ENCODE measurements at places on chromosomes 3 and 15. TPM values are rescaled to one million over a fixed set of nuclear protein-coding genes. Genes with fewer than 3 reads are reported as not detected.

Gene OGG1
- 29.2 TPM for total RNA-seq

Gene RTP4
- total RNA-seq, result 1.0 TPM

Gene EDC3
- 16.2 TPM for total RNA-seq

Gene SPINT1
- under 0.01 TPM for total RNA-seq

Gene TTC23
- 21.9 TPM for total RNA-seq

Gene ZCWPW2
- 2.1 TPM for total RNA-seq

Gene EAF1
- 7.3 TPM for total RNA-seq

Gene DUOXA1
- total RNA-seq, result not detected

Gene B3GNT5
- total RNA-seq, result 4.2 TPM

Gene BLM
- 2.1 TPM for total RNA-seq

Gene GNAT1
- total RNA-seq, result not detected

Gene MAP1A
- 19.3 TPM for total RNA-seq

Gene H1-8
- not detected for total RNA-seq

Gene PPARG
- 30.3 TPM for total RNA-seq

Gene IFT80
- 19.8 TPM for total RNA-seq

Gene AADACL2
- not detected for total RNA-seq

Gene RETNLB
- not detected for total RNA-seq

Gene GOLGA6L6
- total RNA-seq, result not detected

Gene TUBGCP5
- 24.5 TPM for total RNA-seq

Gene C3orf85
- not detected for total RNA-seq

Gene AADAC
- total RNA-seq, result 1.6 TPM

Gene CEP63
- 60.5 TPM for total RNA-seq

Gene GAP43
- 1.0 TPM for total RNA-seq

Data from skeletal muscle tissue (tissue), 5 donors.